ENCODE measurements at places on chromosomes 1 and 21. TPM values are rescaled to one million over a fixed set of nuclear protein-coding genes. Genes with fewer than 3 reads are reported as not detected.

GPR25 gene
- total RNA-seq, result not detected

AUNIP gene
- 4.8 TPM for total RNA-seq

CELA2A gene
- not detected for total RNA-seq

MX1 gene
- 4.3 TPM for total RNA-seq

SPRTN gene
- 16.1 TPM for total RNA-seq
